Uterus (tissue), 4 donors: ENCODE measurements at places on chromosomes 3 and 15. TPM values are rescaled to one million over a fixed set of nuclear protein-coding genes. Genes with fewer than 3 reads are reported as not detected.

- DNase-seq, result no peak
Observed at GRCh38 chr15:66308531-66308930, 15.2 kb downstream of the DIS3L start.

DNA sequence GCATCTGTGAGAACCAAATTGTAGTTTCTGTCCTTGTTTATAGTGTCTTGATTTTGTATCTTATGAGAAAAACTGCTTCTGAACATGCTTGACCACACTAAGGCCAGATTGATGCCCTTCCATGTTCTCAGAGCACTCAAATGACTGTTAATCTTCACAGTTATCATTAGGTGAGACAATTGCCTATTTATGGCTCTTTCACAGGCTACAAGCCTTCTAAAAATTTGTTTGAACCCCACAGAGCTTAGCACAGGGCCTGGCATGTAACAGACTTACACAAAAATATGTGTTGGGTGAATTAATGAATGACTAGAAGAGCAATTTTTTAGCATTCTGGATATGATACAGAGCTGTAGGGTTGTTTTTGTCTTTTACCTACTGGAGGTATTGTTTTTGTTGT lies 43.1 kb downstream of the BTLA start:
- no peak for DNase-seq

DNA sequence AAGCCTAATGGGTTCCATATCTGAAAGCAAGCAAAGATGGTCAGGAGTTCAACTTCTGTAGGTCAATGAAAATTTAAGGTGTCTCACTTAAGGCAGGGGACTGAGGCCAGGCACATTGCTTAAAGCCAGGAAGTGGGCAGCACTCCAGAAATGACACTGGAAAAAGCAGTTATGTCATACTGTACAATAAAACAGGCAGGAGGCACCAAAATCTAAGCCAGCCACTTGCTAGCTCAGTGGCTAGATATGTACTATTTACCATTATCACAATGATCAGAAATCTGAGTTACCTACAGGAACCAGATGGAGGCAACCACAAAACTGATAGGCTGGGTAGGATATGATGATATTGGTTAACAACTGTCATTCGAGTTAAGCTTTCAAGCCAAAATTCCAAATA lies 57.3 kb downstream of the FRMD5 start:
- DNase-seq, result no peak

- no peak for DNase-seq
Observed at GRCh38 chr15:92166029-92166428, 227.7 kb upstream of the ST8SIA2 start.

- no peak for DNase-seq
Observed at GRCh38 chr15:69530991-69531664, 78.5 kb downstream of the RPLP1 start.

DNA sequence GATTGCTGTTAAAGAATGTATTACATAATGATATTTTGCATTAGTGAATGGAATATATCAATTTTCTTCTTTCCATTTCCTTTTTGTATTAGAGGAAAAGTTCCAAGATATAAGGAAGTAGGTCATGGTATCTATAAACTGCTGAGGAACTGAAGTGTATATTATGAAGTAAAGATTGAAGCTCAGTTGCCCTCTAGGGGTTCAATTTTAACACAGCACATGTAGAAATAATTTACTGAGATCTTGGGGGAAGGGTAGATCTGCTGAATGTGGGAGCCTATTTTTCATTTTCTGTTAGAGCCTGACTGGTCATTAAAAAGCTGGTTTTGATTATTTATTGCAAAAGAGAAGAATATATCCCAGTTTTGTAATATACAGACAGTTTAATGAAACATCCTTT lies 45.2 kb downstream of the CMC1 start:
- DNase-seq, result no peak

KCNAB1 gene
- 9.3 TPM for total RNA-seq

PLCL2 gene
- total RNA-seq, result 9.7 TPM
